DMS79 treated with DMSO at 0.1 percent for 48 hours (cell line): ENCODE measurements at places on chromosomes 16 and 17.

- peak; percentile 69 for DNase-seq
These were observed 3.0 kb downstream of the TNK1 start for GRCh38 chr17:7383742-7384488.

DNA sequence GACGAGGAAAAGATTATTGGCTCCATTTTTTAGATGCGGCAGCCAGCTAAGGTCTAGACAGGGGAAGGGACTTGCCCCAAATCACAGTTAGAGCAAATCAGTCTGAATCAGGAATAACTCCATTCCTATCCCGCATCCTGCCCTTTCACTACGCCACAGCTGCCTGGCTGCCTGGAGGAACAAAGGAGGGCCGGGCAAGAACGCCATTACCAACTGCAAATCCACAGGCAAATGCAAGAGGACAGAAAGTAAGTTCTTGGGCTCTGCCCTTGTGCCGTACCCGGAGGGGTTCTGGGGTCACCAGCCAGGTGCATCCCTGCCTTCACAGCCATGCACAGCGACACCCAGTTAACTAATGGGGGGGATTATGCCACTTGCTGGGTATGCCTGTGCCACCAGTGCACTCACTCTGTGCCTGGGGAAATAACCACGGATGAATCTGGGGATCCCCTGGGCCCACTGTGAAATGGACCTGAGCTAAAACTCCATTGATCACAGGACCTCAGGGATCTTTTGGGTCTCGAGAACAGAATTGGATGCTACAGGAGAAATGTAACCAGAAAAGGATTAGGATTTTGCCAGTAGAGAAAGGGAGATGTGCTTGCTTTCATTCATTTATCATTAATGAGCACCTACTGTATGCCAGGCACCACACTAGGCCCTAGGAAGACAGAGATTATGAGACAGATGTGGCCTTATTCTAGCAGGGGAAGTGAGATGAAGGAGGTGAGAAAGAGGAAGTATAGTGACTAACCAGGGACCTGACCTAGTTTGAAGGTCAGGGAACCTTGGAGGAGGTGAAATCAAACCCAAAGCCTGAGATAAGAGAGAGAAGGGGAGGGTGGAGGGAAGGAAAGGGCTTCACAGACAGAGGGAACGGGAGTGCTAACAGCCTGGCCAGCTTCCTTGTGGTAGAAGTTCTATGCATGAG is 17.7 kb downstream of the BCL7C start:
- peak; percentile 78 for DNase-seq

GRCh38 chr16:85943711-85944110 is 44.7 kb downstream of the IRF8 start:
- DNase-seq, result no peak

- no peak for DNase-seq
These were observed 23.0 kb downstream of the SKAP1 start for GRCh38 chr17:48406936-48407567.

DNA sequence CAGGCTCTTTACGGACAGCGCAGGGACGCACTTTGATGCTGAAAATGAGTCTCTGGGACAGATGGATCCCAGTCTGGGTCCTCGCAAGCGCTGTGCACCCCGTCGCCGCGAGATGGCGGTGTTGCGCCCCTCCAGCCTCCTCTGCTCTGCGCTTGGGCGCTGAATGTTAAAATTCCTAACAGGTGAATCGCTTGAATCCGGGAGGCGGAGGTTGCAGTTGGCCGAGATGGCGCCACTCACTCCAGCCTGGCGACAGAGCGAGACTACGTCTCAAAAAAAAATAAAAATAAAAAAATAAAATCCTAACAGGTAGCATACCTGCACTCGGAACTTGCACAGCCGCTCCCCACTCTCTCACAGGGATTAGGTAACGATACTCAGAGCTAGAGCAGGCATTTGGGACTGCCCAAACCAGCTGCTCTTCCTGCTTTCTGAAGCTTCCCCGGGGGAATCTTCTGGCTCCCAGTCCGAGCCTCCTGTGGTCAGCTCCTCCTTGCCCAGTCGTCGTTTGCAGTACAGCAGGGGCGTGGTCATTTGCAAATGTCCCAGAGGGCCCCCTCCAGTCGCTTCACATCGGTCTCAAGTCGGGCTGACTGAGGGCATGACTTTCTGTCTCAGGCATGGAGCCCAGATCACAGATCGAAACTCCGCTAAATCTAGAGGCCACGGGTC is 26.2 kb upstream of the OSGIN1 start:
- DNase-seq, result peak; percentile 44

- DNase-seq, result no peak
These were observed 93.9 kb downstream of the GSG1L start for GRCh38 chr16:27969574-27969973.

DNA sequence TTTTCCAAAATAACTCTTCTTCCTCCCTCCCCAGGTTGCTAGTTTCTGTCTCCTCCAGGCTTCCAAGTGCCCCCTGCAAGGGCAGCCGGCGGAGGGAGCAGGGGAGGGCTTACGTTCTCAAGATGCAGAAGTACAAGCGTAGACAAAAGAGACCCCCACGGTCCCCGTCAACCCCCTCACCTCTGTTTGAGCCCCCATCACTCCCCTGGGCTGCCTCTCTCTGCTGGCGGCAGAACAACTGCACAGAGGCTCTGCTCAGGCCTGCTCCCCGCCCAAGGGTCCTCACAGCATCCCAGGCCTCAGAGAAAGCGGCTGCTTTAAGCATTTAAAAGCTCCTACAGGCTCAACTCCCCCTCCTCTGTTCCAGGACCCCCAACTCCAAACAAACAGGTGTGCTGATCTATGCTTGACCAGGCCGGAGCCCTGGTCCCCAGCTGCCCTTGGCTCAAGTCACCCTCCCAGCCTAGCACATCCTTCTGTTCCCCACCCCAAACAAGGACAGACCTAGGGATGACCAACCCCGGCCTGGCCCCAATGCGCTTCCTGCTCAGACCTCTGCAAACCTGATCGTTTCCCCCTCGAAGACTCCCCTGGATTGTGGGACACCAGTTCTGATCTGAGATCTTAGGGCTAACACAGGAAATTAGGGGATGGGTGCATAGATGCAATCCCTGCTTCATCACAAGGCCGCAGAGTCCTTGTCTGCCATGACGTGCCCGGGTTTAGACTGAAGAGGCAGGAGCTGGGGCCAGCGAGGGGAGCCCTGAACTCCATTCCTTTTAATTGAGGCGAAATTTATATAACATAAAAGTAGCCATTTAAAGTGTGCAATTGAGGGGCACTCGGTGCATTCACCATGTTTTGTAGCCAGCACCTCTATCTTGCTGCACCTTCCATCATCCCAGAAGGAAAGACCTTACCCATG is 17.2 kb upstream of the RBFOX3 start:
- no peak for DNase-seq

GRCh38 chr17:75808905-75809621 is 24.5 kb downstream of the UNK start:
- no peak for DNase-seq

DNA sequence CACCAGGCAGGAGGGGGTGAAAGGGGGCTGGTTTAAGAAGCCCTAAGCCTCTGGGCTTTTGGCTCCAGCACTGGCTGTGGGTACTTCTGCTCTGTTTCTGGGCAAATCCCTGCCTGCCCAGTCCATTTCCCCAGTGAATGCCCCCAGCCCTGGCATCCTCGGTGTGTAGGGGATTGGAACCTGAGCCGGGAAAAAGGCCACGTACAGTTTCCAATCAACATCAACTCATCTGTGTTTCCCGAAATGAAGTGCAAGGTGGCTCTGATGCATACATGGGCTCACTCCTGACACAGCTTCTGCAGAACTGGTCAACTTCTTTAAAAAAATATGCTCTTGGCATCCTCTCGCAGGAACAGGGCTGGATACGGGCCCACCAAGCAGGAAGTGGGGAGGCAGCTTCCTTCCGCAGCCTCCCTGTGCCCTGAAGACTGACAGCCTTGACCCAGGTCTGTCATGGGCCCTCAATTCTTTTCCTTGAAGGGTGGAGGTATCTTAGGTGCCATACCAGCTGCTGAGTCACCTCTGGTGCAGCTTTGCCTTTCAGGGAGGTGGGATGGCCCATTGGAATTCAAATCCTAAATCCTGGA is 73.3 kb downstream of the N4BP1 start:
- DNase-seq, result peak; percentile 16

GRCh38 chr17:21303441-21304065 is 19.0 kb downstream of the MAP2K3 start:
- no peak for DNase-seq

- DNase-seq, result peak; percentile 3
These were observed 1253.7 kb upstream of the CDH8 start for GRCh38 chr16:63289834-63290460.

DNA sequence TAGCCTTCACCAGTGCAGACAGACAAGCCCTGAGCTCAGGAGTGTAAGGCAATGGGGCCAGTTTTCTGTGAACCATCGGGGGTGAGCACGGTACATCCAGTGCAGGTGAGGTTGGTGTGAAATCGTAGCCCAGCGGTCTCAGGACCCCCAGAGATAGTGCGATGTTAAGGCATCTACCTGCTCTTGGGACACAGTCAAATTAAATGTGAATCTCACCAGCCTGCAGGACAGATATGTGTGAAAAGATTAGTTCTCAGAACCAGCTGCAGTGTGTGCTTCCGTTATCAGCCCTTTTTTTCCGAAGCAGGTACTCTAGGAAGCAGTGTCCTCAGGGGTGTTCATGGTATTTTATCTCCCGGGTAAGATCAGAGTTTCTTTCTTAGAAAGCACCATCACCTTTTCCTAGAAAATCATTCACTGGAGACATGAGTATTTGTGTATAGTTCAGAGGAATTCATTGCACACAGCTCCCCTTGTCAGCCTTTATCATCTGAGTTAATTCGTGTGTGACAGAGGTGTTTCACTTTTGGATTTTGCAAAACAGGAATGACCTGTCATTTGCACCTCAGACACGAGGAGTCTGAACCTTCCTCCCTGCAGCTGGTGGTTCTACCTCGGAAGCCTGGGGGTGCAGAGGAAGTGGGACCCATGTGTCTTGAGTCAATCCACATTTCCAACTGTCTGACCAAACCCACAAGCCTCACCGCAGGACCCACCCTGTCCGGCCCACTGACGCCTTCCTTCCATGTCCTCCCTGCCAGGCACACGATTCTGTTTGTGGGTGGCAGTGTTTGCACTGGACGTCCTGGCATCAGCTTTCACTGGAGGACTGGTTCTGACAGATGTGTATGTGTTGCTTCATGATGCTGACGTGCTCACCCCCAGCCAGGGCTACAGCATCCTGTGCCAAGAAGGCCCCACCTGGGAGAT is 107.8 kb downstream of the CLEC16A start:
- no peak for DNase-seq

DNA sequence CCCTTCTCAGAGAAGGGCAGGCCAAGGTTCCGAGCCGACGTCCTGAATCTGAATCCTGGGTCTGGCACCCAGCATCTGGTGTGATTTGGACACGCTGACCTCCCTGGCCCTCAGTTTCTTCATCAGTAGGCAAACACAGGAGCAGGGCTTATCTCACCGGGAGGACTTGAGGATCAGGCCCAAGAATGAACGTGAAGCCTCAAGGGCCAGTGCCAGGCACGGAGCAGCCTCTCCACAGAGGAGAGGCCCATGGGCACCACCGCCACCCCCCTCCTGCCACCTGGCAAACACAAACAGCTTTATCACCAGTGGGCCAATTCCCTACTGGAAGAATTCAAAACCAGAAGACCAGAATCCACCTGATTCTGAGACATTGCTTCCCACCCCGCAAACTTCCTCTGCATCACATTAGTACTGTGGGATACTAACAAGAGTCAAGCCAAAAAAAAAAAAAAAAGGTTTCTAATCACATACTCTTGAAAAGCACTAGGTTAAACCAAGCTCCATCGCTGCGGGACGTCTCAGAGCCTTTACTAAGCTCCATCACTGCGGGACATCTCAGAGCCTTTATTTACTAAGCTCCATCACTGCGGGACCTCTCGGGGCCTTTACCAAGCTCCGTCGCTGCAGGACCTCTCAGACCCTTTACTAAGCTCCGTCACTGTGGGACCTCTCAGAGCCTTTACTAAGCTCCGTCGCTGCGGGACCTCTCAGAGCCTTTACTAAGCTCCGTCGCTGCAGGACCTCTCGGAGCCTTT is 68.0 kb upstream of the DOC2B start:
- no peak for DNase-seq

GRCh38 chr17:66508896-66509844 is 206.8 kb downstream of the PRKCA start:
- peak; percentile 62 for DNase-seq

- no peak for DNase-seq
These were observed 3.1 kb downstream of the MRC2 start for GRCh38 chr17:62630365-62631085.

DNA sequence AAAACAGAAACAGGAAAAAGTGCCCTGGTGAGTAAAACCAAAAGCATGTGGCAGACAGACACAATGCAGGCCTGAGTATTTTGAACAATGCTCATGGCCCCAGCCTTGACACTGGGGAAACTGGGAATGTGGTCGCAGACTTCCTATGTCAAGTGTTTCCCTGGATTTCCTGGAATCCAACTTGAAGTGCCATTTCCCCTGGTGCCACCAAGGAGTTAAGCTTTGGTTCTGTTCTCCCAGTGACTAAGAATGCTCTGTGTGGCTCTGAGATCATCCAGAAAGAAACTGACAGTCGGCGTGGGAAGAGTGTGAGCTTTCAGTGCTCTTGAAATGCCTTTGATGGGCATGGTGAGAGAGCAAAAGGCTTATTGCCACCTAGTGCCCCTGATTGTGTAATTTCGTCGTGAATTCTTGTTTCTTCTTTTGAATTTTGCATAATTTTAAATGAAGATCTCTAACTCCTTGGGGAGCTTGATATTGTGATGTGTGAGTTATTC is 96.0 kb downstream of the YPEL2 start:
- no peak for DNase-seq

GRCh38 chr17:45793999-45794540 is 9.9 kb downstream of the CRHR1 start:
- no peak for DNase-seq

- no peak for DNase-seq
These were observed 47.0 kb upstream of the FBXO47 start for GRCh38 chr17:39014044-39014794.

GRCh38 chr16:55470533-55471371 is 8.2 kb upstream of the MMP2 start:
- DNase-seq, result peak; percentile 5

DNA sequence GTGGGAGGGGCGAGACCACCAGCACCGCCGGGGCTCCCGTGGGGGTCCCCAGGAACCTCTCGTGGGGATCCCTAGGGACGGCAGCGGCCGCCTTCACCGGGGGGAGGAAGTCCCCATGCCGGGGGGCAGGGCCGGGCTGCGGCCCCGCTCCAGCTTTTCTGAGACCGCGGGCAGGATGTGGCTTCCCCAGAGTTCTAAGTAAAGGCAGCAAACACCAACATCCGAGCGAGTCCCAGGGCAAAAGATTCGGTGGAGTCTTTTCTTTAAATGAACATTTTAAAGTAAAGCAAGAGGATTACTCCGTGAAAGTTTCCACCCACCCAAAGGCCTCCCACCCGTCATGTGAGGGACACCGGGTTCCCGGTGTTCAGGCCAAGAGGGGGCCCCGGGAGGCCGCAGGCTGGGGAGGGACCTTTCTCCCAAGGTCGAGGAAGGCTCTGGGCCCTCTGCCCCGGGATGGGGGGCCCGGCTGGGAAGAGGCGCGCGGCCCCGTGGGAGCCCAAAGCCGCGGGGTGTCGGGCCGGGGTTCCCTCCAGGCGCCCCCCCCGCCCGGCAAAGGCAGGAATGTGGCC is 137.2 kb upstream of the RPH3AL start:
- no peak for DNase-seq

GRCh38 chr17:1374431-1375177 is 25.4 kb downstream of the YWHAE start:
- no peak for DNase-seq
